RPMI7951 (cell line): ENCODE measurements at places on chromosomes 2 and 18.

DNA sequence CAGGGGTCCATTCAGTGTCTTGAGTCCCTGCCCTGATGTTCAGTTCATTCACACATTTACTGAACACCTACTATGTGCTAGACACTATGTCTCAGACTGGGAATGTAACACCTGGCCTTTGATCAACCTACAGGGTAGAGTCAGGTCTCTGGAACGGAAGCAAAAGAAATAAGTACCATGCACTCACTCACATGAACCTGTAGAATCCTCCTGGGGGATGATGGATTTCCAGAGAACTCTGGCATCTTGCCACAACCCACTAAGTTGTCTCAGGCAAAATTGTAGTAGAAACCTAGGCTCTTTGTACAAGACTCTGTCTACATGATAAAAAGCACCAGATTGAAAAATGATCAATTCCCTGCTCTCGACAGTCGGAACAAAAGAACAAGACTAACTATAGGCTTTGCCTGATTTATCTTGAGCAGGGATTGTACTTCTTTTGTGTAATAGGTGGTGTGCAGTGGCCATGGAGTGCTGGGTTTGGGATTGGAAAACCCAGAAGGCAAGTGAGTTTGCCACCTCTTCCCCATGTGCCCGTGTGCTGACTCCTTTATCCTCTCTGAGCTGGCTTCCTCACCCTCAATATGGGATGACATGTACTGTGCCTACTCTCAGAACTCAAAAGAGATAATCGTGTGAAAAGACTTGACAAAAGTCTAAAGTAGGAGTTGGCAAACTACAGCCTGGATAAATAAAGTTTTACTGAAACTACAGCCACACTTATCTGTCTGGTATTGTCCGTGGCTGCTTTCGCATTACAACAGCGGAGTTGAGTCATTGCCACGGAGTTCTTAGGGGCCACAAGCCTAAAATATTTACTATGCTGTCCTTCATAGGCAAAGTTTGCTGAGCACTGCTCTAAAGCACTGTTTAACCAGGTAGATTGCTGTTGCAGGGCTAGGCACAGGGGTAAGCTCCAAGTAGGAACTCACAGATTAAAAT lies 4.4 kb downstream of the CAPN14 start:
- DNase-seq: no peak

DNA sequence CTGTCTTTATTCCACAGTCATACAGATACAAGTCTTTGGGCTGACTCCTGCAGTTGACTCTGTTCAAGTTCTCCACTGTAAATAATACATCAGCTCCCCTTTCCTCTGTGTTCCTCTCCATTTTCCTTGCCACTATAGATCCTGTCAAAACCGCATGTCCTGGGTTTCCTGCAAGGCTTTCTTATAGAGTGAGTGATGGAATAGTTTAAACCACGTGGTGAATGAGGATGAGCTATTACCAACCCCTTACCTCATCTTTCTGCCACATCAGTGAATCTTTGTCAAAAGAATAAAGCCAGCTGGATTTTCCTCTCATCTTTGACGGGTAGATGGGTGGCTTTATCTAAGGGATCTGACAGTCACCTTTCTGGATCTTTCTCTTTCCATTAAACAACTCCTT lies 3.9 kb upstream of the GALNT14 start:
- no peak for DNase-seq

DNA sequence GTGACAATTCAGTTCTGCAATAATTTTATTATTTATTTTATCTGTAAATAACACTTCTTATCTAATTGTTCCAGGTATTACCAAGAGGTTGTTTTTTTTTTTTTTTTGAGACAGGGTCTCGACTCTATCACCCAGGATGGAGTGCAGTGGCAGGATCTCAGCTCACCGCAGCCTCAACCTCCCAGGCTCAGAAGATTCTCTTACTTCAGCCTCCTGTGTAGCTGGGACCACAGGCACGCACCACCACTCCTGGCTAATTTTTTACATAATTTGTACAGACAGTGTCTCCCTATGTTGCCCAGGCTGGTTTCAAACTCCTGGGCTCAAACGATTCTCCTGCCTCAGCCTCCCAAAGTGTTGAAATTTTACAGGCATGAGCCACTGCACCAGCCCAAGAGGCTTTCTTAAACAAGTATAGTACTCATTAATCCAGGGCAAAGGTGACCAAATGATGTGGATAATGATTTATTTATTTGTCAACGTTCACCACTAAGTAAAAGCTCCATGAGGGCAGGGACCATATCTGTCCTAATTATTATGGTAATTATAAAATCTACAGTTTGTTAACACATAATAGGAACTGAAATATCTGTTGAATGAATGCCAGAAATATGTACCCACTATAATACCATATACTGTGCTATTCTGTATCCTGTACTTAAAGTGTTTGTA lies 12.0 kb downstream of the STK17B start:
- no peak for DNase-seq

DNA sequence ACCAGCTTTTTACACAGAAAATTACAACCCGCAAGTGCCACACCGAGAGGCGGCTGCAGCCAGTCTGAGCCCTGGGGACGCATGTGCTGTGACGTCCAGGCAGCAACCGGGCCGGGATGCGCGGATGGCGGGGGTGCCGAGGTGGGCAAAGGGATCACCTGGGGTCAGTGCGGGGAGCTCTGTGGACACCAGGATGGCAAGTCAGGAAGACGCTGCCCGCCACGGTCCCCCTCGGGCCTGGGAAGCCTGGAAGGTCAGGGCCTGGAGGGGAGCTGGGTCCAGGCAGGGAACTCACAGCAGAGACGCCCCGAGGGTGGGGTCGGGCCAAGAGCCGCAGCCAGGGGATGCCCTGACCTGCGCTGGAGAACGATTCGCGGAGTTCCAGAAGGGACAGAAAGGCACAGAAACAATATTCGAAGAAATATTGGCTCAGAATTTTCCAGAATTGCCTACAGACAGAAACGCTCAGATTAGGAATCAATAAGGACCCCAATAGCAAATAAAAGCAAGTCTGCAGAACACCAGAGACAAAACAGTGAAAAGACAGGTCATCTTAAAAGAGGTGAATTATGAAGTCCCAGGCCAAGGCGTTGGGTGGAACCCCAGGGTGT lies 11.7 kb upstream of the KIF1A start:
- no peak for DNase-seq

- DNase-seq: peak; percentile 60
These were observed at the start of gene ACVR1C for GRCh38 chr2:157628477-157629415. Gene ACVR1C, minus strand, starts transcription at chr2:157628864. Its CDS starts 220 bp downstream, at chr2:157628644.

DNA sequence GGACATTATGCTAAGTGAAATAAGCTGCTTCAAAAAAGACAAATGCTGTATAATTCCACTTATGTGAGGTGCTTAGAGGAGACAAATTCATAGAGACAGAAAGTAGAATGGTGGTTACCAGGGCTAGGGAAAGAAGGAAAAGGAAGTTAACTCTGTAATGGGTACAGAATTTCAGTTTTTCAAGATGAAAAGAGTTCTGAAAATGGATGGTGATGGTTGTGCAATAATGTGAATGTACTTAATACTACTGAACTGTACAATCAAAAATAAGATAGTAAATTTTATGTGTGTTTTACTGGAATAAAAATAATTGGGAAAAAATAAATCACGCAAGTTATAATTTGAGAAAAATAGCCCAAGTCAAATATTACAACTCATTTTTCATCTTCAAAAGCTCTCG lies 27.5 kb downstream of the ARHGAP25 start:
- no peak for DNase-seq

- no peak for DNase-seq
These were observed 210.2 kb downstream of the NCK2 start for GRCh38 chr2:105954891-105955290.

DNA sequence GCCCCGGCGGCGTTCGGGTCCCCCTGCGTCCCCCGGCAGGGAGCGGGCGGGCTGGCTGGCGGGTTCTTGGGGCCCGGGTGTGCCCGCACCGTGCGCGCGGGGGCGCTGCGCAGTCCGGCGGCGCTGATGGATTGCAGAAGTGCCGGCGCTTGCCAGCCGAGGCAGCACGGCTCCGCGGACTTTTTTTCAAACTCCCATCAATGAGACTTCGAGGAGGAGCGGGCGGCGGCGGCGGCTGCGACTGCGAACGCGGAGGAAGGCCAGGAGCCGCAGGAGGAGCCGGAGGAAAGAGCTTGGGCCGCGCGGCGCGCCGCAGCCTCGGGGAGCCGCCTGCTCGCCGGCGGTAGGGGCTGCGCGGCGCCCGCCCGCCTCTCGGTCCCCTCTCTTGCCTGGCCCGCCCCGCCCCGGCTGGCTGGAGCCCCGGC lies at the start of gene GLI2:
GLI2 (plus strand) TSS at position 123 of the 425 bp plus-strand sequence. CDS start 61,453 bp downstream, outside the sequence.
- peak; percentile 80 for DNase-seq

GRCh38 chr2:45904267-45904945 lies 252.9 kb downstream of the PRKCE start:
- DNase-seq: no peak

DNA sequence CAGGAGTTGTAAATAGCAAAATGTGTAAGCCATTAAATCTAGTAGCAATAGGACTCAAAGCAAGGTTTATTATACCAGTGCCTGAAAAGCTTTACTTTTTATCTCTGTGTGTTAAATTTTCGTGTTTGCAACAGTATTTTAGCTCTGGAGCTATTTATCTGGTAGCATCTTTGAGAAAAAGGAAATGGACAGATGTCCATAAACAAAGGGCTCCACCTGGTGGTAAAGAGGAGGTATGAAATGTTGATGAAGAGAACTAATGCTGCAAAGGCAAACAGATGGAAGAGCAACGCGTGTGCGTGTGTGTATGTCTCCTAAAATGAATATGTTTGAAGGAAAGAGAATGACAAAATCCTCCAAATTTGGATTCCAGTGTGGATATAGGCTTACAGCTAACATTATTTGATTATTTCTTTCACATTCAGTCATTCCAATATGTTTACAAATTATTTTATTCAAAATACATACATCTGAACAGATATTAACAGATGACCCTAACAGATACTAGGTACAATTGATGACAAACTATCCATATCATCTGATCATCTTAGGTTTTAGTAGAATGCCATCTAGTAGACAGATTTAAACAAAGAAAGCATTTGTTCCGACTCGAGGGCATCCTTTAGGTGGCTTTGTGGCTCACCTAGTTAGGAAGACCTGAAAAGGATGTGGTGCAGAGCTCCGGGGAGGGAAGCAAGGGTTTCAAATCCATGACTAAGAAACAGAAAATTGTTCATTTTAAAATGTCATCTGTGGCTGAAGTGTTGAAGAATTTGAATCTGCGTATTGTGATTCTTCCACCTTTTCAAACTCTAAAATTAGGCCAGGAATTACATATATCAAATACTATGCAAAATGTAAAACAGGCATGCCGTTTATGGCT lies 383.3 kb downstream of the MTX2 start:
- peak; percentile 76 for DNase-seq

DNA sequence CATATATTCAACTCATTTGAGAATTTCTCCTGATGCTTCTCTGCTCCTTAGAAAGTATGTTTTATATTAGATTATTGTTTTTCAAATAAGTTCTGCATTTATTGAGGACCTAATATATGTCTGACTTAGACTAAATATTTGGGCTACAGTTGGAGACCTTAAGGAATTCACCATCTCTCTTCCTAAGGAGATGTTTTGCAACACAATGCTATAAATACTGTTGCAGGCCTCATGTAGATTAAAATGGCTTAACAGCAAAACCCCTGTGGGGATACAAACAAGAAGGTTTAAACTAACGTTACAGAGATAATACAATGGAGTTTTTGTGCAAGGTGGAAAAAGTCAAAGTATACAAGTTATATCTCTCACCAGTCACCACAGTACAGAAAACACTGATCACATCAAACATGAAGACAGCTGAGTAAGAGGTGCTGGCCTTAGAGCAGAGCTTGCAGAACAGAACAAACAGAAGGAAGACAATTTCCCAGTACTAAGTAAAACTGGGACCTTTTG lies 20.1 kb upstream of the BMPR2 start:
- DNase-seq: no peak

- no peak for DNase-seq
These were observed 41.9 kb downstream of the TAF1B start for GRCh38 chr2:9885036-9885684.

- DNase-seq: no peak
These were observed 419.3 kb downstream of the ZNF516 start for GRCh38 chr18:76075777-76076176.

DNA sequence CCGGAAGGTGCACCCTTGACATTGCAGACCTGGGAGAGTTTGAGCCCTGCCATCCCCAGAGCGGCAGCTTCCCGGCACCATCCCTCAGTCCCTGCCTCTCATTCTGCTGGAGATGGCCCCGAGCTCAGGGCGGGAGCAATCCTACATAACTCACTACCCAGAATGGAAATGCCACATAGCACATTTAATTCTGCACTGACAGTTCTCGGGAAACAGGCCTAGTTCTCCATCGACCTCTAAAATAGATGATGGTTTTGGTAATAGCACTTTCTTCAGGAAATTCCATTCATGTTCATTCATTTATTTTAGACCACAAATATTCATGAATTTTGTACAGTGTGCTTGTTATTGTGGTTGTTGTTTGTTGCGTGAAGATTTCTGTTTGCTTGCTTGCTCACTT lies 92.9 kb upstream of the SLC14A2 start:
- DNase-seq: peak; percentile 48

- no peak for DNase-seq
These were observed 13.8 kb downstream of the GALR1 start for GRCh38 chr18:77263466-77263763.

GRCh38 chr2:62675062-62675461 lies 30.5 kb upstream of the EHBP1 start:
- DNase-seq: no peak

DNA sequence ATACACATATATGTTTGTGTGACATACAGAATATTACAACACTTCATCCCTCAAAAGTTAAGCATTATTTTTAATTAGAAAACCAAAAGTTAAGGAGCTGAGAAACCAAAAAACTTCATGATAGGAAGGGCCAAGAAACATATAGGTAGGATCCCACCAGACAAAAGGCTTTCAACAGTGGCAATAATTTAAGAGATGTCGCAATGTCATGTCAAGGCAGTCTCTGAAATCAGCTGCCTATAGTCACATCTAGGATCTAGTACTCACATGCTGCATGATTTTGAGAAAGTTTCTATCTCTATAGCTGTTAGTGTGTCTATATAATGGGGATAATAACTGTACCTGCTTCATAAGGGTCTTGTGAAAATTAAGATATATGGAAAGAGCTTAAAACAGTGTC lies 72.7 kb downstream of the SPIRE1 start:
- no peak for DNase-seq

DNA sequence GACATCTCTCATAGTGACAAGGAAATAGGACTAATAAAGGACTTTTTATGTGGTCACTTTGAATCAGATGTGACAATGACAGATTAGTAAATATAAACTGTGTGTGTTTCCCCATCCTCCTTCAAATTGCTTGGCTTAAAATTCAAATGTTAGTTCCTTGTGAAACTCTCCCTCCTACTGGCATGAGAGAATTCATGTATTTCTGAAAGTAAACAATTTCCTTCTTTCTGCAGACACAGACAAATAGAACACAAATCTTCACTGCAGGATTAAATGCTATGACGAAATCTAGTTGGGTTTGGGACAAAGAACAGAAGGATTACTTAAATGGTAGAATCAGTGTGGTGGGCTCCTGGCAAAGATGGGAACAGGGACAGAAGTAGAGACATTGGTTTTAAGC lies 328.7 kb upstream of the FAM98A start:
- no peak for DNase-seq
